HCT116 (cell line): ENCODE measurements at places on chromosomes 12 and 14.

DNA sequence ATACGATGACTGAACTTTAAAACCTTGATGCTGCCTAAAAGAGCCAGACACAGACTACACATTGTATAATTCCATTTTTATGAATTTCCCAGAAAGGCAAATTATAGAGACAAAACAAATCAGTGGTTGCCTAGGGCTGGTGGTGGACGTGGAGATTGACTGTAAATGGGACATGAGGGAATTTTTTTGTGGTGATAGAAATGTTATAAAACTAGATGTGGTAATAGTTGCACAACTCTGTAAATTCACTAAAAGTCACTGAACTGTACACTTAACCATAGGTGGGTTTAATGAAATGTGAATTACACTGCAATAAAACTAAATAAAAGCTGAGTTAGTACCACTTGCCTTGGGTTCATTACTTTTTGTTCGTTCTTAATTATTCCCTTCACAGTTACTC is 72.1 kb downstream of the PLEKHA5 start:
- no peaks in the 10 kb centered on the region for H3K4me1 ChIP-seq
- H3K27ac ChIP-seq, result no peak overlapping the region
- no peaks in the 10 kb centered on the region for H3K36me3 ChIP-seq

- H3K36me3 ChIP-seq, result no peaks in the 10 kb centered on the region
- H3K27me3 ChIP-seq, result no peaks in the 10 kb centered on the region
- no peak for DNase-seq
- no peak overlapping the region for H3K27ac ChIP-seq
Measured at GRCh38 chr12:111635524-111635923, 36.4 kb upstream of the ATXN2 start.

- no peaks in the 10 kb centered on the region for H3K4me1 ChIP-seq
- H3K36me3 ChIP-seq, result no peaks in the 10 kb centered on the region
- H3K27me3 ChIP-seq, result no peaks in the 10 kb centered on the region
- no peak for DNase-seq
- H3K27ac ChIP-seq, result no peak overlapping the region
Measured at GRCh38 chr14:100041271-100041670, 24.0 kb upstream of the EVL start.

- H3K36me3 ChIP-seq, result no peaks in the 10 kb centered on the region
- H3K4me3 ChIP-seq, result no peak overlapping the region
- DNase-seq, result no peak
- H3K27me3 ChIP-seq, result no peaks in the 10 kb centered on the region
Measured at GRCh38 chr14:31927348-31927832, 149.7 kb upstream of the ARHGAP5 start.

DNA sequence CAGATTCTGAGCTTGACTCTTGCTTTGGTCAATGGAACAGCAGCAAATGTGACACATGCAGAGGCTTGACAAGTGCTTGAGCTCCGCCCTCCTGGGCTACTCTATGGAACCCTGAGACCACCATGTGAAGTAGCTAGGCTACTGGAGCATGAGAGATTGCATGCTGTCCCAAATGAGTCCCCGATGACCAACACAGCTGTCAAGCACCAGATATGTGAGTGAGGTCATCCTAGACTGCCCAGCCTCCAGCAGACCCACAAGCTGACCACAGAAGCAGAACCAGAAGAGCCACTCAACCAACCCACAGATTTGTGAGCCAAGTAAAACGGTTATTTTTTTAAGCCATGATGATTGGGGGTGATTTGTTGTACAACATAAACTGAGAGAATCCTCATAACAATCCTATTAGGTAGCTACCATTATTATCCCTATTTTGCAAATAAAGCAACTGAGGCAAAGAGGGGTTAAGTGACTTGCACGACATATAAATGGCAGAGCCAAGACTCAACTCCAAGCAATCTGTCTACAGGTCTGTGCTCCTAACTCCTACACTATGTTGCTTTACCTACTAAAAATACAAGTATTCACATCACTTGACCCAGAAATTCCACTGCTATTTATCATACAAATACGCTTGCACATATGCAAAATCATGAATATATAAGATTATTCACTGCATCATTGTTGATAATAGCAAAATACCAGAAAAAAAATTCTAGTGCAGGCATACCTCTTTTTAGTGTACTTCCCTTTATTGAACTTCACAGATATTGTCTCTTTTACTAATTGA is 136.2 kb downstream of the NDUFA12 start:
- no peak for DNase-seq
- no peak overlapping the region for H3K4me3 ChIP-seq
- H3K27me3 ChIP-seq, result no peaks in the 10 kb centered on the region
- H3K27ac ChIP-seq, result no peak overlapping the region
- H3K36me3 ChIP-seq, result no peaks in the 10 kb centered on the region

DNA sequence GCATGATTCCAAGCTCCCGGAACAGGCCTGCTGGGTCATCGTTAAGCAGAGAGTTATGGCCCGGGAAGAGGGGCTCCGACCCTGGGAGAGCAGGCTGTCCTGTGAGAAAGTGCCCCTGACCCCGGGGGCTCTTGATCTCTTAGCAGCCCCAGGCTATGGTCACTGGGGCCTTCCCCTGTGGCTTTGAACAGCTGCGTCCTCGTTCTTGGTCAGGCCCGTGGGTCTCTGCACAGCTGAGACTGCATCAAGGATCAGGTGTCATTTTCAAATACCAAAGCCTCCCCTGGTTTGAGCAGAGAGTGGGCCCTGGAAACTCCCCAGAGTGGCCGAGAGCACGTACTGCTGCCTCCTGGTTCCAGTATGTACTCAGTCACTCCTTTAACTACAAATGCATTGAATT is 114.8 kb downstream of the ESRRB start:
- H3K27me3 ChIP-seq, result no peaks in the 10 kb centered on the region
- no peak overlapping the region for H3K4me3 ChIP-seq
- no peaks in the 10 kb centered on the region for H3K36me3 ChIP-seq

DNA sequence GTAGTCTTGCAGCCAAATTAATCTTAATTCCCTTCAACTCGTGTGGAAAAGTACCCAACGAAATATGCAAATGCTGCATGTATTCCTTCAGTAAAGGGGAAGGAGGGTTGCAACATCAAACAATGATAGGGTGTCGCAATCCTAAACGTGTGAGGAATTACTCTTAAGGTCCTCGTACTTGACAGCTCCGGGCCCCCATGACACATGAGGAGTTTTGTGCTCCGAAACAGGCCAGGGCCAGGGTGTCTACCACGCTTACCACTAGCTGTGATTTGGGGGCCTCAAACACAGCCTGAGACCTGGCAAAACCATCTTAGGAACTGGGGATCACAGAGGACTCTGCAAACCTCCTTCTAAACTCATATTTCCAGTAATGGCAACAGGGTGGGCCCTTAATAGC is 20.4 kb downstream of the FOS start:
- H3K27ac ChIP-seq, result no peak overlapping the region
- DNase-seq, result no peak
- peaks cover 34% of the 10 kb centered on the region for H3K4me1 ChIP-seq
- H3K27me3 ChIP-seq, result no peaks in the 10 kb centered on the region
